ENCODE measurements at places on chromosomes 3 and 15.

DNA sequence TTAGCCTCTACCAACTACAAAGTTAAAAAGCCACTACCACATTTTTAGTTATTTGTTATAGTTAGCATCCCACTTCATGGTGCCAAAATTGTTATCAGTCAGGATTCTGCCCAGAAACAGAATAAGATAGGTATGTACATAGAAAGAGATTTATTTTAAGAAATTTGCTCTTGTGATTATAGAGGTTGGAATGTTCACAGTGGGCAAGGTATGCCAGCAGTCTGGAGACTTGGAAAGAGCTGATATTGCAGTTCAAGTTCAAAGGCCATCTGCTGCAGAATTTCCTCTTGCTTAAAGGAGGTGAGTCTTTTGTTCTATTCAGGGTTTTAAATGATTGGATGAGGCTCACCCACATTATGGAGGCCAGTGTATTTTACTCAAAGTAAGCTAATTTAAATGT is 143.8 kb upstream of the POU1F1 start:
- DNase-seq, result no peak

DNA sequence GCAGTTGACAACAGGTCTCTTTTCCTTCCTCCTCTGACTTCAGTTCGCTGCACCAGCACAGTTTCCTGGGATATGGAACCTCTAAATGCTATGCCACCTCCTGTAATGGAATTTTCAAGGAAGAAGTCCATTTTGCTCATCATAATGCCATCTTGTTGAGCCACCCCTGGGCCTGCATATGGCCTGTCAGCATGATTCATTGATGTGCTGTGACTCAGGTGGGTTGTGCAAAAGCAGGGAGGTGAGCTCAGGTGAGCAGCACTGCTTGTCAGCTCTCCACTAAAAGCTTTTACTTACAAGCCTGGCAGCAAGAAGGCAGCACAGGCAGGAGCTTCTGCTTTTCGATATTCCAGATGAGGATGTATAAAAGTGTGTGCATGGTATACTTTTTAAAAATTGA is 247.1 kb upstream of the LMCD1 start:
- no peak for DNase-seq

DNA sequence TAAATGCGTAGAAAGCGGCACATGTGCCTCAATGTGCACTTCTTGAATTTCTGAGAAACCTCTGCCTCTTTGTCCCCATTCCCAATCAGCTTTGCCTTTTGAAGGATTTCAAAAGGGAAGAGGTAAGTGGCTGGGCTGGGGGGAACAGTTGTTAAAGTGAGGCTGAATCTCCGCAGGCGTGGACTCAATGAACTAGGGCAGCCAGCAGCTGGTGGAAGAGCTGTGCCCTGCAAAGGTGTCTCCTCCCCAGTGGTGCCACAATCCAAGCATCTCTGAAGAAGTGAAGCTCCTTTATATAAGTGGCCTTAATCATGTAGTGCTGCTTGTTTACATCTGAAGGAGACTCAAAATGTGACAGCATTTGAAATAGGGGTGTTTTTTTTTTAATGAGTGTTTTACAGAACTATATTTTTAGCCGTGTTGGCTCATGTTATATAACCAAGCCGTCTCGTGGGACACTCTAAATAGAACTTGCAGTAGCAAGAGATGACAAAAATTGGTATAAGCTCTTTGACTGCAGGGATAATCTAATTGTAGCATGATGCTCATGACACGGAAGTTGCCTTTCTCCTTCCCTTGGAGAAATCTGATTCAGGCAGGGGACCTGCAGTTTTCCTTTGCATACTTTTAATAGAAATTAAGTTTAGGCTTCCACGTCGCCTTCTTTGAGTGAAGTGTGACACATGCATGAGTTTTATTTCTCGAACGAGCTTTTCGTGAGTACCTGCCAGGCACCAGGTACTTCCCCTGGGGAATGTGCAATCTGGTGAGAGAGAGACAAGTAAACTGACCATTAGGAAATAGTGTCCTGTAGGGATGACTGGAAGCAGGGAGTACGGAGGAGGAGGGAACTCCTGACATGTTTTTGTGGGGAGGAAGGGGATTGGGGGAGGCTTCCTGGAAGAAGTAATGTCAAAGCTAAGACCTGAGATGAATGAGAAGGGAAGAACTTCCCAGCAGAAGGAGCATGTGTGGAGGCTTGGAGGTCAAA is 179.7 kb upstream of the BHLHE40 start:
- no peak for DNase-seq

GRCh38 chr3:193824365-193824764 is 231.4 kb downstream of the OPA1 start:
- no peak for DNase-seq

Measured in stimulated activated CD8-positive, alpha-beta memory T cell treated with anti-CD3 and anti-CD28 coated beads, Interleukin-15, amount 100 ng/mL, for 4 hours (primary cell).